ENCODE measurements at places on chromosomes 4 and X.
A peak's percentile ranks its signal among the peaks of the same experiment; 100 is the strongest.

DNA sequence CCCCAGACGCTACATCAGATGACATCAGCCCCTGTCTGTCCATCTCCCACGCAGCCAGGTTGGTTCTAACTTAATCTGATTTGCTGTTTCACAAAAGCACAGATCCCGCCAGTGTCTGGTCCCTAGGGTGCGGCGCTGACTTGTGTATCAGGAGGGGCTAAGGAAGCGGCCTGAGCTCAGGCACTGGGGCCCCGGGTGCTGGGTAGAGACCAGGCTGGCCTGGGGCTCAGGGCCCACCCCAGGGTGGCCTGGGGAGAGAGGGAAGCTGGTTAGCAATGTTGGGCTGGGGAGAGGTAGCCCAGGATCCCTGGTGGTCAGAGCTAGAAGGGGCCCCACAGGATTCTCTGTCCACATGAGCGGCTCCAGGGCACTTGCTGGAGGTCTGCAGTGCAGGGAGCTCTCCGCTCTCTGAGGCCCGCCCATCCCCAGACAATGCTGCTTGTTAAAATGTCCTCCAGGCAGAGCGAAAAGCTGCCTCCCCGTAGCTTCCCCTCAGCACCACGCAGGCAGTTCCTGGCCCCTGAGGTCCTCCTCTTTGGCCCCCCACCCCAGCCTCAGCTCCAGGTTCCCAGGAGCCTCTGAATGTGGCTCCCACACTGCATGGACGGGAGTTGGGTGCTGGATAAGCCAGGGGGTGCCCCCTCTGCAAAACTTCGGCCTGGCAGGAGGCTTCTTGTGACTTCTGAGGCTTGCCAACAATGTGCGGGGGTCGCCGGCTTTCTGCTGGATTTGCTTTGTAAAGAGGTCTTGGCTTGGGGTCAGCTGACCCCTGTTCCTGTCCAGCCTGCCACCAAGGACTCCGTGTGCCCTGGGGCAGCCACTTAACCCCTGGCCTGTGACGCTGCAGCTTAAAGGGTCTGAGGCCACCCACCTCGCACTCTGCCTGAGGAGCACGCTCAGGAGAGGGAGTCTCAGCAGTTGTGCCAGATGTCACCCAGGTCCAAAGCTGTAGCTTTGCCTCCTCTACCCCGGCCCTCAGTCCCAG lies 112.9 kb downstream of the CPZ start:
- no peak for DNase-seq

- DNase-seq = no peak
Measured at GRCh38 chrX:4277122-4277521, 563.7 kb upstream of the PRKX start.

- no peak for DNase-seq
Measured at GRCh38 chr4:155489271-155489670, 112.5 kb upstream of the MAP9 start.

DNA sequence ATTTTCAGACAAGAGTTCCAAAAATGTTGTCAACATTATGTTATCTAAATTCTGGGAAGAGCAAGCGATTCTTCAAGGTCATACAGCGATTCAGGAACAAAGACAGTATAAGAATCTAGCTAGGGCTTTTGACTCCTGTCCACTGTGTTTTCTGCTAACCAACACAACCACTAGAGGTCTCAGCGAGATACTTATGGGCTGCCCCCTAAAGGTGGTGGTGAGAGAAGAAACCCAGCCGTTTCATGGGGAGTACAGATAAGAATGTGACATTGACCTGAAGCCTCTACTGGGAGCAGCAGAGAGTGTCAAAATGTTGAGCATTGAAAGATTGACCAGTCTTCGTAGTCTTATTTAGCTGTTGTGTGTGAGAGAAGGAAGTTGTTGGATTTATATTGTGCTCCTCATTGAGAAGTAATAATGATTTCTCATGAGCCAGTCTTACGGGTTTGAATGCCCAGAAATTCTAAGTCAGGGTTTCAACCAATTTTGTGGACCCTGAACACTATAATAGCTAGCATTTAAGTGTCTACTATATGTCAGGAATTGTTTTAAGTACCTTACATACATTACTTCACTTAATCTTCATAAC lies 168.3 kb downstream of the SPRY1 start:
- peak; percentile 79 for DNase-seq

- no peak for DNase-seq
Measured at GRCh38 chr4:81814987-81815541, 343.4 kb upstream of the RASGEF1B start.

GRCh38 chrX:106467422-106467821 lies 144.4 kb upstream of the RADX start:
- DNase-seq = no peak

- no peak for DNase-seq
Measured at GRCh38 chrX:121336831-121337421, 289.5 kb downstream of the GLUD2 start.

DNA sequence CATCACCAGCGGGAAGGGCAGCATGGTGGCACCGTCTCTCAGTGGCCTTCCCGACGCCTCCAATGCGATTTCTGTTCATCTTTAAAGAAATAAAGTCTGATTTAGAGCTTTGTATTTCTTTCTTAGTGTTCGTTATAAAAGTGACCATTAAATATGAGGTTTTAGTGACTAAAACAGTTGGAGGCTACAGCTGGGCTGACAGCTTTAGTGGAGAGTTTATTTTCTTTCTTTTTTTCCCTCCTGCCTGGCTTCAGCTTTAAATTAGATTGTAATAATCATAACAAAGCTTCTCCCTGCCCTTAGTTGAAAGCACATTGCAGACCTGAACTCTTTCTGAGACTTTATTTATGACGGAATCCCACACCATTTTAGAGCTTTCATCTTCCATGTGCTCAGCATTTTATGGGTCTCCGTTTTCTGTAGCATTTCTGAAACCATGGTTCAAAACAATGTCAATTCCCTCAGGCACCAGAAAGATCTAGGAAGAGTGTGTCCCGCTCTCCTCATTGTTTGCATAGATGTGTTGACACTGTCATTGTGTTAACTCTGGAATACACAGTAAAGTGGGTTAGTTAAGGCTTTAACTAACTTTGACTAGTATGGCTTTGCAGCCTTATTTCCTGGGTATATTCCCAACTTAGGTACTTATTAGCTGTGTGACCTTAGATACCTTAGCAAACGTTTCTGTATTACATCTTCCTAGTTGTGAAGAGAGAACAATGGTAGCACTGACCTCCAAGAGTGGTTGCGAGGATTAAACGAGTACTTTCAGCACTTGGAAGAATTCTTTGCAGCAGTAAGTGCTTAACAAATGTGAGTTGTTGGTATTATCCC lies 97.4 kb upstream of the PGRMC2 start:
- no peak for DNase-seq

GRCh38 chr4:8362483-8362882 lies 78.0 kb downstream of the ACOX3 start:
- DNase-seq = no peak
